Vein endothelial cell (primary cell): ENCODE measurements at places on chromosomes 12 and 14. TPM values are rescaled to one million over a fixed set of nuclear protein-coding genes. Genes with fewer than 3 reads are reported as not detected.

Gene ANO2
- total RNA-seq, result 45.6 and 58.5 TPM in 2 replicates

Gene INSM2
- total RNA-seq, result not detected in 2 replicates

Gene COL2A1
- under 0.01 TPM in 2 replicates for total RNA-seq

Gene PLBD1
- total RNA-seq, result 0.10 TPM in 1 of 2 replicates, not detected in the other

Gene C12orf60
- 1.6 and 2.2 TPM in 2 replicates for total RNA-seq

Gene MLH3
- total RNA-seq, result 15.7 and 19.5 TPM in 2 replicates

Gene PRB2
- total RNA-seq, result not detected in 2 replicates

Gene AKAP3
- total RNA-seq, result 0.65 and 1.1 TPM in 2 replicates

Gene RNASE1
- total RNA-seq, result 34.0 and 52.4 TPM in 2 replicates

Gene PYGL
- 54.5 and 55.3 TPM in 2 replicates for total RNA-seq

Gene EFS
- not detected in 2 replicates for total RNA-seq

Gene ADCY4
- total RNA-seq, result 55.1 and 90.2 TPM in 2 replicates

Gene SRRM4
- not detected in 2 replicates for total RNA-seq

Gene TAS2R42
- not detected in 2 replicates for total RNA-seq

Gene PRPF39
- 26.1 and 37.7 TPM in 2 replicates for total RNA-seq

Gene ADAMTS20
- total RNA-seq, result not detected in 2 replicates

Gene MAP1LC3B2
- total RNA-seq, result 0.33 and 0.86 TPM in 2 replicates

Gene NDUFA12
- total RNA-seq, result 70.9 and 102 TPM in 2 replicates

Gene STAB2
- under 0.01 TPM in 1 of 2 replicates, not detected in the other for total RNA-seq

Gene TAS2R46
- total RNA-seq, result 2.9 and 3.1 TPM in 2 replicates

Gene IQSEC3
- under 0.01 TPM in 1 of 2 replicates, not detected in the other for total RNA-seq

Gene LPAR5
- total RNA-seq, result 0.10 TPM in 1 of 2 replicates, not detected in the other

Gene HOXC12
- not detected in 2 replicates for total RNA-seq

Gene GMPR2
- total RNA-seq, result 67.4 and 69.9 TPM in 2 replicates

Gene MYO1H
- not detected in 2 replicates for total RNA-seq

Gene CAPZA3
- total RNA-seq, result not detected in 2 replicates

Gene FAM90A1
- total RNA-seq, result not detected in 2 replicates

Gene CISTR
- total RNA-seq, result not detected in 2 replicates

Gene DIO2
- total RNA-seq, result not detected in 2 replicates

Gene DCAF5
- total RNA-seq, result 29.5 and 35.9 TPM in 2 replicates

Gene JAG2
- total RNA-seq, result 47.0 and 50.1 TPM in 2 replicates

Gene KRT2
- not detected in 2 replicates for total RNA-seq
